Karpas-422 (cell line): ENCODE measurements at places on chromosomes 7 and 10.
A peak's percentile ranks its signal among the peaks of the same experiment; 100 is the strongest.

- no peaks in the 10 kb centered on the region for H3K4me1 ChIP-seq
- H3K4me3 ChIP-seq: no peak overlapping the region
- no peaks in the 10 kb centered on the region for H3K36me3 ChIP-seq
- DNase-seq: no peak
Measured at GRCh38 chr7:129703751-129704150, 92.2 kb downstream of the NRF1 start.

DNA sequence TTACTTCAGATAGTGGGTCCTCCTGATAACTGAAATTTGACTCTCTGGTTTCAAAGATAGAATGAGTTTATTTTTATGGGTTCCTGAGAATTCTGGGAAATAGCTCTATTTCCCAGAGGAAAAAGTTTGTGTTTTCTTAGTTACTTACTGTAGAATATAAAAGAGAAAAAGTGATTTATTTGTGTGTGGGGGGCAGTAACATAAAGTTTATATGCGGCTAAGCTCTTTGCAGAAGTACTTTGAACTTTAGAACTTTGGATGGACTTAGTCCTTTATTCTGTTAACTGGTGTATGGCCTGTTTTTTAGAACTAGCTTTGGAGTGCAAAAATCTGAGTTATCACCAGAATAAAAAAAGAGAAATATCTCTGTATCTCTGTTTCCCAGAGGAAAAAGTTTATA is 157.1 kb downstream of the BBS9 start:
- no peaks in the 10 kb centered on the region for H3K36me3 ChIP-seq
- H3K4me3 ChIP-seq: no peak overlapping the region

GRCh38 chr7:30391806-30392205 is 86.8 kb downstream of the NOD1 start:
- peaks cover 18% of the 10 kb centered on the region; the same call in 1 of the 2 replicates for H3K36me3 ChIP-seq
- H3K4me1 ChIP-seq: peaks cover 3% of the 10 kb centered on the region; the same call in 1 of the 2 replicates
- no peaks in the 10 kb centered on the region for H3K27me3 ChIP-seq
- H3K27ac ChIP-seq: no peak overlapping the region

GRCh38 chr7:151276666-151277590 is 28.4 kb upstream of the SMARCD3 start:
- no peak overlapping the region for H3K27ac ChIP-seq
- H3K4me3 ChIP-seq: peak overlapping the region; percentile 48; the same call in 1 of the 2 replicates
- peak; percentile 88 for DNase-seq

DNA sequence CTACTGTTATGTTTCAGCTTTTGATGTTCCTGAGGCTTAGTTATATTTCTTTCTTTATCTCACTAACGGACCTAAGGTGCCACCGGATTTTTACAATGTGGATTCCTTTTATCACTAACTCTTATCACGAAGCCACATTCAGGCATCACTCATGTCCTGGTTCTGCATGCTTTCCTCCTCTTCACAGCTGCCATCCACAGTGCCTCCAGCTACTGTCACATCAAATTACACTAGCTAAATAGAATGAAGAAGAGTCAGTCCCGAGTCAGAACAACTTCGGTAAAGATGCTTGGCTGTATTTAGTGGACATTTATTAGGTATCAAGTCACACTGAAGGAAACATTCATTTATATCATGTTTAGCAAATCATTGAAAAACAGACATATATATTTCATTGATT is 153.2 kb downstream of the NEBL start:
- no peak overlapping the region for H3K27ac ChIP-seq
- no peak for DNase-seq
- no peaks in the 10 kb centered on the region for H3K4me1 ChIP-seq
- no peak overlapping the region for H3K4me3 ChIP-seq

GRCh38 chr7:2000153-2000687 is 232.5 kb downstream of the MAD1L1 start:
- no peaks in the 10 kb centered on the region for H3K4me1 ChIP-seq
- no peak for DNase-seq
- no peak overlapping the region for H3K4me3 ChIP-seq
- no peaks in the 10 kb centered on the region for H3K27me3 ChIP-seq

DNA sequence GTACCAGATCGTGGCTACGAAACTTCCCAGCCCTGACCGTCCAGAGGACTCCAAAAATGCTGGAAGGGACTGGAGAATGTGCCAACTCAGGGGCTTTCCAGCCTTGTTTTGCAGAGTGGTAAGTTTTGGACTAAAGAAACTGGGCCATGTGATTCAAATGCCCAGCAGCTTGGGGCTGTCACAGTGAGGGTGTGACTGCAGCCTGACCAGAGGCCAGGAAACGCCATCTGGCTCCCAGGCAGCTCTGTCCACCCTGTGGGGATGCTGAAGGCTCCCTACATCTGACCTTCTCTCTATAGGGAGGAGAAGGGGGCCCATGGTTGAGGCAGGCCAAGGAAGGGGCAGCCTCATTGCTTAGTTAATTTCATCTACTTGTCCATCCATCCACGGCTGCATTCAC is 61.6 kb upstream of the HMX3 start:
- H3K36me3 ChIP-seq: no peaks in the 10 kb centered on the region
- H3K4me3 ChIP-seq: no peak overlapping the region
- no peak for DNase-seq
- H3K27me3 ChIP-seq: no peaks in the 10 kb centered on the region

- no peaks in the 10 kb centered on the region for H3K27me3 ChIP-seq
- no peaks in the 10 kb centered on the region for H3K36me3 ChIP-seq
- no peak overlapping the region for H3K27ac ChIP-seq
- H3K4me1 ChIP-seq: peaks cover 5% of the 10 kb centered on the region
- no peak for DNase-seq
Measured at GRCh38 chr10:1411956-1412355, 325.4 kb downstream of the ADARB2 start.

- H3K27me3 ChIP-seq: no peaks in the 10 kb centered on the region
- peaks cover 19% of the 10 kb centered on the region for H3K4me1 ChIP-seq
- H3K4me3 ChIP-seq: peak overlapping the region; percentile 85
- H3K27ac ChIP-seq: peak overlapping the region; percentile 69
- DNase-seq: peak; percentile 50
- no peaks in the 10 kb centered on the region for H3K36me3 ChIP-seq
Measured at GRCh38 chr7:27096768-27097514, 1.1 kb upstream of the HOXA1 start.

DNA sequence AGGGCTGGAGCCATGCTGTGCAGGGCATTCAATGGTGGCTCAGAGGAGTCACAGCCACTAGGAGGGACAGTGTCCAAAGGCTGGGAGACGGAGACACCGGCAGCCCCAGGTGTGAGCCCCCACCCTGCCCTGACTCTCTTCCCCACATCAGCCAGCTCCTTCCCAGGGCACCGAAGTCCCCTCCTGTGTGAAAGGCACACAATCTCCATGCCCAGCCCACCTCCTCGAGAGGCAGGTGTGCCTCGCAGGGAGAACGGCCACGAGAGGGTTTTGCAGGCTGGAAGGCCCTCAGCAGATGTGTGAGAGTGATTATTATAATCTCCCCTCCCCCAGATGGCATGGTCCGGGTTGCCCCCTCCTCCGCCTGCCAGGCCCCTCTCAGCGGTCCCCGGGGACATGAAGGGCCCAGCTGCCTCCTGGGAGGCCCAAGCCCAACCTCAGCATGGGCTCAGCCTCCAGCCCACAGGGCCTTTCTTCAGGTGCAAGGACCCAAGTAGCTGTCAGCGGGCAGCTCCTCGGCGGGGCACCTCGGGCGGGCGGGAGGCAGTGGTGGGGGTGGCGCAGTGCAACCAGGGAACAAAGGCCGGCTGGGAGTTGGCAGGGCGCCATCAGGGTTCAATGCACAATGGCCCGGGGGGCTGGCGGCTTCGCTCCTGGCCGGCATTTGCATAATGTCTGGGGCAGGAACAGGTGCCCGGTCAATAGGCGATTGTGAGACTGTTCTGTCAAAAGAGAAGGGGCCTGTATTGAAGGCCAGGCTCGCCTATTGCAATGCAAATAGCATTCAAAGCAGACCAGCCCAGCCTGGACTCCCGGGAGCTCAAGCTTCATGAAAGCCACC is 155.3 kb upstream of the ZMIZ1 start:
- peak; percentile 92 for DNase-seq
- H3K36me3 ChIP-seq: no peaks in the 10 kb centered on the region
- H3K4me3 ChIP-seq: peak overlapping the region; percentile 41; the same call in 1 of the 2 replicates
- peaks cover 86% of the 10 kb centered on the region for H3K4me1 ChIP-seq
- peak overlapping the region; percentile 94 for H3K27ac ChIP-seq

GRCh38 chr10:50807851-50808776 is 68.4 kb downstream of the ASAH2B start:
- DNase-seq: no peak
- H3K4me3 ChIP-seq: no peak overlapping the region
- H3K4me1 ChIP-seq: no peaks in the 10 kb centered on the region
- no peaks in the 10 kb centered on the region for H3K36me3 ChIP-seq
- no peak overlapping the region for H3K27ac ChIP-seq

GRCh38 chr10:63707254-63707910 is 186.2 kb downstream of the REEP3 start:
- H3K27ac ChIP-seq: no peak overlapping the region
- no peak overlapping the region for H3K4me3 ChIP-seq
- no peak for DNase-seq
- H3K36me3 ChIP-seq: no peaks in the 10 kb centered on the region
- H3K4me1 ChIP-seq: peaks cover 24% of the 10 kb centered on the region

DNA sequence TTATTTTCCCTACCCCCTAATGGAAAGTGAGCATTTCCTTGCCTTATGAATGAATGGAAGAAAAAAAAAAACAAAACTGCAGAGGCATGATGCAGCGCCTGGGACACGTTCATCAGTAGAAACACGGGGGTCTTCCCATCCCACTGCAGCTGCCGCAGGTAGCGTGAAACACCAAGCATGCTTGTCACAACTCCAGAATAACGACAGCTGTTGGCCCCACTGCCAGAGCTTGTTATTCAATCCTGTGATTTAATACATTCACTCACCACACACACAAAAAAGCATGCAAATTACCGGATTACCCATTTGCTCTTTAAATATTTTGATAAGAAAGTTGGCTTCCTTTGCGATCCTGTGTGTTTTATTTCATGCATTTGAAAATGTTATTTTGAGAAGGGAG is 48.4 kb upstream of the GNA12 start:
- H3K4me1 ChIP-seq: peaks cover 23% of the 10 kb centered on the region
- no peak overlapping the region for H3K4me3 ChIP-seq
- no peak for DNase-seq
- H3K27ac ChIP-seq: no peak overlapping the region

DNA sequence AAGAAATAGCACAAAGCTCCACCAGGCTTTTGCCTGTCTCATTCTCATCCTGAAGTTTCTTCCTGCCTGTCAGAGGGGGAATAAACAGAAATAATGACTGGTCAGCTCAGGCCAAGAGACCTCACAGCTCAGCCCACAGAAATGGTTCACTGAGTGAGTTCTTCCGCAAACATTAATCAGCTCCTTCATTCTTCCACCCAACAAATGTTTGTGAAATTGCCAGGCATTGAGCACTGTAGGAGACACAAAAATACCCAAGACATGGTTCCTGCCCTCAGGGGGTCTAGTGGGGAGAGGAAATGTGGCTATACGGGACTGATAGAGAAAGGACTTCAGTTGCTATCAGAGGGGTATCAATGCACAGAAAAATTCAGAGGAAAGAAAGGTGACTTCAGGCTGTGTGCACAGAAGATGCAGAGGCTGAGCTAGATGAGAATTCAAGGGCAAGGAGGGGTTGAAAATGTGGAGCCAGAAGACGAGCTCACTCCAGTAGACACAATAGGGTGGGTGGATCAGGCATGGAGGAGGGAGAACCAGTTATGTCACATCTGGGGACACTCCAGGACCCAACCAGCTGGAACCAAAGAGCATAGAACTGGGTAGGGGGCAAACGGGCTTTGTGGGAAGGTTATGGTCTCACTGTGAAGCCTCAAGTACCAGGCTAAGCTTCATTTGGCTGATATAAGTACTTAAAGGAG is 20.9 kb downstream of the MYOF start:
- H3K36me3 ChIP-seq: no peaks in the 10 kb centered on the region

GRCh38 chr10:51960494-51960895 is 261.1 kb upstream of the CSTF2T start:
- H3K4me1 ChIP-seq: no peaks in the 10 kb centered on the region
- DNase-seq: peak; percentile 75

DNA sequence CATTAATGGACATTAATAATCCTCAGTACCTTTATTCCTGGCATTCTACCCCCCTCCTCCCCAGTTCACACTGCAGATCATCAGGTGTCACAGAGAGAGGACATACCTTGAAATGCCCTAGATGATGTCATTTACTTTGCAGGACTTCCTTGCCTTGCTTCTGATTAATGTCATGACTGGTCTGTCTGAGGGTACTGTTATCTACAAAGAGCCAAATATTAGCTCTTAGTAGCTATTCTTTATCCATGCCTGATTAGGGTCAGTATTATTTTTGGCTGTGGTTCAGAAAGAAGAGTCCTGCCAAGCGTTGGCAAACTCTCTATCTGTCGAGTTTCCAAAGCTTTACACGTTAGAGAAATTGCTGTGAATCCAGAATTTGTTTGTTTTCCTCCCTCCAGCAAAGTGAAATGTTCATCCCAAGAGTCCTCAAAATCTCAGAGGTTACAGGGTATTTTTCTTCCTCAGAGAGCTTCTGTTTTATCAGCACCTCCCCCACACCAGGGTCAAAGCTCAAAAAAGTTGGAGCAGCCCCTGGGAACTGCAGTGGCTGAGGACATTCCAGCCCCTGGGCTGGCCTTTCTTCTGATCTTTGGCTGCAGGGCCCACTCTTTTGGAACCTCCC is 12.6 kb downstream of the SCD start:
- DNase-seq: no peak
- H3K36me3 ChIP-seq: peaks cover 71% of the 10 kb centered on the region
- peak overlapping the region; percentile 30; the same call in 1 of the 2 replicates for H3K27ac ChIP-seq
- peaks cover 9% of the 10 kb centered on the region for H3K4me1 ChIP-seq

- H3K36me3 ChIP-seq: peaks cover 5% of the 10 kb centered on the region; the same call in 1 of the 2 replicates
- no peaks in the 10 kb centered on the region for H3K27me3 ChIP-seq
- no peak overlapping the region for H3K4me3 ChIP-seq
- H3K4me1 ChIP-seq: peaks cover 5% of the 10 kb centered on the region; the same call in 1 of the 2 replicates
- no peak overlapping the region for H3K27ac ChIP-seq
Measured at GRCh38 chr7:135414850-135415439, 95.0 kb downstream of the CNOT4 start.

DNA sequence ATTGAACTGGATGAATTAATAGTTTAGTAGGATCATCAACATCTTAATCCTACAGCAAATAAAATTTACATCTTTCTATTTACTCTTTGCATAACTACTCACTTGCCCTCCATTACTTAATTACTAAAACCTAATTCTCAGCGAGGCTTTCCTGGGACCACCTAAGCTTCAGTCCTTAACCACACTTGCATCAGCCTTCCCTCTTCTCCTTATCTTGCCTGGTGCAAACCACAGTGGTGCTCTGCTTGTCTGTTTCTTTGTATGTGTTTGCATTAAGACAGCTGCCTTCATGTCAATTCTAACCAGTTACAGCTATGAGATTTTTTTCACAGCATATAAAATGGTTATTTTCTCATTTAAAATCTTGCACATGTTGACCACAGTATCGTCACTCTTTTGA is 72.6 kb upstream of the ZNF92 start:
- no peaks in the 10 kb centered on the region for H3K4me1 ChIP-seq
- DNase-seq: no peak
- H3K4me3 ChIP-seq: no peak overlapping the region
- no peaks in the 10 kb centered on the region for H3K36me3 ChIP-seq
- no peaks in the 10 kb centered on the region for H3K27me3 ChIP-seq

- H3K36me3 ChIP-seq: peaks cover 6% of the 10 kb centered on the region; the same call in 1 of the 2 replicates
- H3K27ac ChIP-seq: no peak overlapping the region
- no peaks in the 10 kb centered on the region for H3K27me3 ChIP-seq
- H3K4me3 ChIP-seq: no peak overlapping the region
- no peak for DNase-seq
Measured at GRCh38 chr10:13642293-13642692, 55.5 kb downstream of the PRPF18 start.

GRCh38 chr10:69896606-69897231 is 95.0 kb downstream of the COL13A1 start:
- H3K27ac ChIP-seq: no peak overlapping the region
- H3K36me3 ChIP-seq: no peaks in the 10 kb centered on the region
- no peaks in the 10 kb centered on the region for H3K4me1 ChIP-seq
- no peak for DNase-seq
